Urinary bladder (tissue), 4 donors: ENCODE measurements at places on chromosomes 1 and 21. TPM values are rescaled to one million over a fixed set of nuclear protein-coding genes. Genes with fewer than 3 reads are reported as not detected.

DNA sequence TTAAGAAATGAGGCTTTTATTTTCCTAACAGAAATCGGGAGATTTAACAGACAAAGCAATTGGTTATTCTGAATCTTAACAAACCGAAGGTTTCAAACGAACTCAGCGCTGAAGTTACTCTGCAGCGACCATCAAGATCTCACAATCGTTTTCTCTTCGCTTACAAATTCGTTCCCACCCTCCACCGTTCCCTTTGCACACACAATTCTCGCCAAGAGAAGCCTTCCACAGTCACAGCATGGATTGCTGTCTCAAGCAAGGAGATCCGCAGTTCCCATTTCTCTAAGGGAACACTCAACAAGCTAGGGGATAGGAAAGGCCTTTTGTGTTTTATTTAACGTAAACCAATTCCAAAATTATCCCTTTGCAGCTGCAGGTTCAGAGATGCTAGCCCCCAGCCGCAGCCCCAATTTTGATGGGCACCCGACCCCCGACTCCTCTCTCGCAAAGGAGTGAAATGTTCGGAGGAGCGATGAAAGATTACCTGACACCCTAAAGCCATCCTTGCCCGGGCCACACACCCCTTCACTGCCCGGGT lies 755 bp downstream of the FBXO42 start:
- no peak for DNase-seq

DNA sequence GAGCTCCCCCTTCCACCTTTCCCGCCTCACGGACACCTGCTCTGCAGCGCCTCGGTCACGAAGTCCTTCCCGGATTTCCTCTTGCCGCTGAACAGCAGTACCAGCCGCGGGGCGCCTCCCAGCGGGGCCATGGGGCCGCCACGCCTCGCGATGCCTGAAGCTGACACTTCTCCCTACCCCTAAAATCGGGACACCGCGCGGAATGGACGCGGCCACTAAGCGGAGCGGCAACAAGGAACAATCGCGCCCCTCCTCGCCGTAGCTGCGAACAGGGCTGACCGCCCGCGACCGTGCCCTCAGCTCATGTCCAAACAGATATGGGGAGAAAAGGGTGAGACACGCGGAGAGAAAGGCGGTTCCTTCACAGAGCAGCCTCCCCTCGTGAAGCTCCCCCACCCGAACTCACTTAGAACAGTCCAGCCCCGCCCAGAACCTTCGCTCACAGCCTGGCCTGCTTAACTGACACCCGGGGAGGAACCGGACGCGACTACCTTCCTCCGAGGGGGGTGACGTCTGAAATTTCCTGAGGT lies at the start of gene PMVK:
Gene PMVK, minus strand, starts transcription at position 165 of the 530 bp plus-strand sequence. Its CDS starts 34 bp downstream, at position 131.
- DNase-seq = peak; percentile 94

DNA sequence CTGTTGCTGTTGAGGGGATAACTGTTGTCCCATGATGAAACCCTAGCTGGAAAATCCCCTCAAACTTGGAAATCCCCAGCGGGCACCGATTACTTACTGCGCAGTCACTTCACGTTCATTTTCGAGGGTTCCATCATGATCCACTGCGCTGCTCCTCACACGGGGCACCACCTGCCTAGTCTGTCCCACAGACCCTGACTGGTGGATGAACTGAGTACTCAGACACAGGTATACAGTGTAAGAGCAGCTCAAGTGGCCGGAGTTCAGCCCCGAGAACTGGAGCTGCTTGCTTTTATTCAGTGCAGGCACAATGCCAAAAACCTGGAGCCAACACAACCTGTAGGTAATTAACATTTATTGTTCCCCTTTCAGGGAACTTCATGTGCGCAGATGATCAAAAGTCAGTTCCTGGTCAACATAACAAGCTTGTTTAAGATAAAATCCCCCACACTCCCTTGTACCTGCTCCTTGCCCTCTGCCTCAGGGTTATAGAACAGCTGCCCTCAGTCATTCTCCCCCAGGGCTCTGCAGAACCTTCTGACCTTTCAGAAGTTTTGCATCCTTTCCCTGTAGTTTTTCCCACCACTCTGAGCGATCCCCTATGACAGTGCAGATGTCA lies 46.5 kb upstream of the PRELP start:
- no peak for DNase-seq

Gene KRTAP20-1
- polyA plus RNA-seq = not detected

Gene SLC9C2
- not detected for polyA plus RNA-seq

DNA sequence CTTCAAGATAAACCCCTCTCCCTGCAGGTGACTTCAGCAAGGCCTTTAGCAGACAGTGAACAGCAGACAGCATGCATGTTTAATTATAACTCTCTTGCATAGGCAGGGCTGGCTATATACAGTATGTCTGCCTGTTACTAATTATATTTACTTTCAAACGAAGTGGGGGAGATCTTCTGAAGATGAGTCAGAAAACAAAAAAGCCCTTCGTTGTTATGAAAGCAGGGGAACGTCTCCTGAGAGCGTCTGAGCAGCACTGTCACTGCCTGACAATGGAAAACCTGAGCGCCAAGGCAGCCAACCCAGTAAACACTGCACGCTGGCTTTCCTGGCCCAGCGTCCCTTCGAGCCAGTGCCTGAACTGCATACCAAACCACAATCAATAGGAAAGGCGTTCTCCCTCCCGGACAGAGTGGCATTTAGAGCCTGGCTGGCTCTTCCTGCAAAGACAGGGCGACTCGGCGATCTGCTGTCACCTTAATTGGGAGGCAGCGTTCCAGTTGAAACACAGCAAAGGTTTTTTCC lies 54.1 kb downstream of the TOMM20 start:
- no peak for DNase-seq

Gene TNFRSF4
- 2.2 TPM for polyA plus RNA-seq

GRCh38 chr1:207362962-207363860 lies 41.7 kb downstream of the CD55 start:
- DNase-seq = no peak

Gene AMY2A
- not detected for polyA plus RNA-seq

GRCh38 chr1:110726755-110727154 lies 52.0 kb upstream of the KCNA3 start:
- DNase-seq = no peak

GRCh38 chr1:198099755-198100154 lies 57.0 kb upstream of the NEK7 start:
- DNase-seq = no peak

Gene FALEC
- 0.47 TPM for polyA plus RNA-seq

GRCh38 chr1:154422521-154422920 lies 17.4 kb downstream of the IL6R start:
- no peak for DNase-seq

DNA sequence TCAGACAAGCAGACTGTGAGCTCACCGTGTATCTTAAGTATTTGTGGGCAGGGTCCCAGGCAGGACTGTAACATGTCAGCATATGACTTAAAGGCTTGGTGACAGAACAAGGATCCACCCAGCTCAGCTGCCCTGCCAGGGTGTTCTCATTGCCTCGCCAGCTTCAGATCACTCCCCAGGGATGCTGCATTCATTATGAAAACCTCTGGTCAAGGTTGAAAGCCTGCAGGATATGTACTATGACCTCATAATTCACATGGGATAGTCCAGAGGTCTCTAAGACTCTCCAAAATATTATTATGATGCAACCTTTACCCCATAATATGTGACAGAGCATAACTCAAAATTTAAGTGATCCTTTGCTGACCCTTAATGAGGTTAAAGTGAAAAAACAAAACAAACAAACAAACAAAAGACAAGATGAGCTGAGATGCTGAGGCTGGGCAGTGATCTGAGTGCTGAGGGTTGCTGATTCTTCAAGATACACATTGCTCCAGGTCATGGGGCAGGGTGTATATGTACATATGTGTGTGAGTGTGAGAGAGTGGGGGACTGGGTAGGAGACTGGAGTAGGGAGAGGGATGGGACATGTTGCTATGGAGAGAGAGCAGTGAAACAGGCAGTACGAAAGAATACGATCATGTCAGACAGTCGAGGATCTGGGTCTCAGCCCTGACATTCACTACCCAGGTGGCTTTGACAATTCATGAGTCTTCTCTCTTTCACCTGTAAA lies 98.8 kb upstream of the DUSP10 start:
- DNase-seq = no peak

GRCh38 chr1:36510418-36510817 lies 27.7 kb upstream of the CSF3R start:
- no peak for DNase-seq

Gene TESK2
- polyA plus RNA-seq = 5.7 TPM

Gene RPS6KA1
- polyA plus RNA-seq = 7.7 TPM

GRCh38 chr1:226369110-226369509 lies 38.8 kb downstream of the PARP1 start:
- no peak for DNase-seq

Gene NOS1AP
- polyA plus RNA-seq = 0.92 TPM

- no peak for DNase-seq
These were observed 24.7 kb downstream of the NPHS2 start for GRCh38 chr1:179550746-179551682.

DNA sequence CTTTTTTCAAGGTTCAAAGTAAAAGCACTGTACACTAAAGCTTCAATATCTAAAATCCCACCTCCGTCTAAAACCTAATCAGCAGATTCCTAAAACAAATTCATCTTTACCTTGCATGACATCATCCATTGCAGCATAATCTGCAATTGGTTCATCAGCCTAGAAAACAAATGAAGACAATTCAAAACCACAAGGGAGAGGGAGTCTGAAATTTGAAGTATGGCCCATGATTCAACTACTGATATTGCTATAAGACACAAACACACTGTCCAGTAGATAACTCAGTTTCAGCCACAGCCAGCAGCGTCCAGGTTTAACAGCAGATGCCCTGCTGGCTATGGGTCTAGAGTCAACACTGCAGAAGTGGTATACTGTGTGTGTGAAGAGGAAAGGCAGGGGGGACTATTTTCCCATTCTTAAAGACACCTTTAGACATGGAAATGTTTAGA lies 17.9 kb upstream of the RAP1GAP start:
- DNase-seq = no peak

Gene TPTE
- not detected for polyA plus RNA-seq

Gene KDF1
- 2.0 TPM for polyA plus RNA-seq

GRCh38 chr1:197448121-197448779 lies 180.2 kb downstream of the CRB1 start:
- no peak for DNase-seq

- no peak for DNase-seq
These were observed 692.4 kb downstream of the KCNT2 start for GRCh38 chr1:195915826-195916225.

DNA sequence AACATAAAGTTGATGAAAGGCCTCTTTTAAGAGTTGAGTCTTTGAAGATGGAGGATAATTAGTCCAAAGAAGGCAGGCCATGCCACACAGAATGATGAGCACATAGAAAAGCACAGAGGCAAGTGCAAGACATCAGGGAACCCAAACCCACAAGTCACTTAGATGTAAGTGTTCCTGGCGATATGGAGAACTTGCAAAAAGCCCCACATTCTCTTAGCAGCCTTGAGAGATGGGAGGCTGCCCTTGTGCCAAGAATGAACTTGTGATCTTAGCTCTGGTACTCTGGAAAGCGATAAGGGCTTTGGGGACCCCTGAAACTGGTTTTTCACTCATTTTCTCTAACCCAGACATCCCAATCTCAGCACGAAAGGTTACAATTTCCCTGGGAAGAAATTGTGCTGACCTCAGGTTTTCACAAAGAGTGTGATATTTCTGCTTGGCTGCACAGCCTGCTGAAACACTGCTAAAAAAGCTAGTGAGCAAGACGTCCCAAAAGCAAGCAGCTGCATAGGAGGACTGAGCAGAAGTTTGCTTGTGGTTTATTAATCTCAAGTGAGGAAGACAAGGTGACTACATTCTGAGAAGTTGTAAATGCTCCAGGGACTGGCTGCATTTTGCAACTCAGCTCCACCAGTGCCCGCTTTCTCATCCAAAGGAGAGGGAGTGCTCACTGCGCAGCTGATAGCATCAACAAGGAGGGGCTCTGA lies 496.9 kb upstream of the CAMK1G start:
- no peak for DNase-seq
